ENCODE measurements at places on chromosomes 12 and 14.

DNA sequence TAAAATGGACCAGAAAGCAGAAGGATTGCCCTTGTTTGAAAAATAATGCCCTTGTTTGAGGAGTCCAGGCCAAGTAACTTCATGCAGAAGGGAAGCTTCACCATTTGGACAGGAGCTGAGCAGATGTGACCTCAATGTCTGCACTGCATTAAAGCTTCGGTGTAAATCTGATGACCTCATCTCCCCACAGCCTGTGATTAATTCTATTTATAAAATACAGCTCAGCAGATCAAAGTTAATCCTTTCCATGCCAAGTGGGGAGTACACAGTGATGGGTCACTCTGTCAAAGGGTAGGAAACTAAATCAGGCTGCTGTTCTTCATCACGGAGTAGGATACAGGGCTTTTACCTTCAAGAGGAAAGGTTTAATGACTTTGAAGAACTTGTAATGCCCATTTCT lies 533.7 kb downstream of the RPS29 start:
- no peak for DNase-seq

DNA sequence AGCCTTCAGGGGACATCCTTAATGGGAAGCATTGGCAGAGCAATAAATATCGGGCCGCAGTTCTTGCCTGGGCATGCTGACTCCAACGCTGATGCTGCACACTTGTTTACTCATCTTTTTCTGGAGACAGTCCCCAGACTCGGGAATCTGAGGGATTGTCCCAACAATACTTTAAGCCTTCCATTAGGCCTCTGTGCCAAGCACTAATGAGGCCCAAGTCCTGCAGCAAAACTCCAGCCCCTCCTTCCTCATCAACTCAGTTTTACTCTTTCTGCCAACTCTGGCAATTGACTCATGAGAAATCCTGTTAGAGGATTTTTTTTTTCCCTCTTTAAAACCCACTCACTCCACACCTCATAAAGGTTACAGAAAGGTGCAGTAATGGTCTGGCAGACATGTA lies 233.4 kb upstream of the PELI2 start:
- DNase-seq: no peak

- no peak for DNase-seq
Observed at GRCh38 chr14:71193663-71194062, 286.4 kb downstream of the PCNX1 start.

- DNase-seq: no peak
Observed at GRCh38 chr14:99380402-99380801, 100.3 kb downstream of the SETD3 start.

DNA sequence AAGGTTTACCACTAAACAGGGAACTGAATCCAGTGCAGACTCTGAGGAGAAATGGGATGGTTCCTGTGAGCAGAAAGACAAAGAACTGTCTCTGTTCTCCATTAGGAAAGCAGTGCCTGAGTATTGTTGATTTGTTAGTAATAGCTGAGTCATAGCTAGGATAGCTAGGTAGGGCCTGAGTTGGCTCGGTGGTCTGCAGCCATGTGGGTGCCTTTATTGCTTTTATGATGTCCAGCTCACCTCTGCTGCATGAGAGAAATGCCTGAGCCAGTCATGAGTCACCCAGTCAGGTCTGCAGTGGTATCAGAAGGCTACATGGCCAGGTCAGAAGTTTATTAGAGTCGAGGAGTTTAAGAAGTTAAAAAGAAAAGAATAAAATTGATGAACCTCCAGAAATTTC lies 24.2 kb downstream of the TRHDE start:
- DNase-seq: no peak

Measured in NCI-H187 (cell line).